ENCODE measurements at places on chromosomes 11 and 22.

DNA sequence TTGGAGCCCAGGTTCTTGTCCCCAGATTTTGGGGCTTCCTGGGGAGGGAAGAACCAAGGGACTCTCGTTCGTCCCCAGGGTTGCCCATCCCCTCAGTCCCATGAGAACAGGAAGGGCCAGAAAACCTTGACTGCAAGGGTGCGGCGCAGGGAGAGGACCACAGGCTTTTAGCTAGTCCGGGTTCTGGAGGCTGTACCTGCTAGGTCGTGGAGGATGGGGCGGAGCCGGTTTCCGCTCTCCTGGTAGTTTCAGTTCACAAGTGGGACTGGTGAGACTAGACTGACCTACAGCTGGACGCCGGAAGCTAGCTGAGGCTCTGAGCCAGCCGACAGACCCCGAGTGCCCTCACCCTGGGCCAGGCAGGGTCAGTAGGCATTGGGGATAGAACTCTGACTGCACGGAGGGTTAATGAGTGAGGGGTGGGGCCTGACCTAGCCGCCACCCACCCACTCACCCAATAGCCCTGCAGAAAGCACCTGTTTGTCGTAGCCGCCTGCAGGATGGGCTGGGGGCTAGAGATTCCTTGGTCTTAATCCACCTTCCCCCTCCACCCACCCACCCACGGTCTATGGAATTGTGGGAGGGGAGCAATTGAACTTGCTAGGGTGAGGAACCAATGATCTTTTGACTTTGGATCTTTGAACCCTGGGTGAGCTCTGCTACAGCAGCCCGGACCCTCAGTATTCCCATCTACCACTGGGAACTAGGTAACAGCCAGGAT, 1.5 kb downstream of the MAFF start:
- peak; percentile 64 for DNase-seq

- DNase-seq = no peak
Measured at GRCh38 chr11:9973921-9974320, 310.0 kb downstream of the SWAP70 start.

- DNase-seq = no peak
Measured at GRCh38 chr22:23682077-23682476, 8.7 kb upstream of the RGL4 start.

GRCh38 chr11:126821827-126822226, 178.7 kb downstream of the KIRREL3 start:
- DNase-seq = no peak

GRCh38 chr11:131572423-131572822, 202.0 kb downstream of the NTM start:
- DNase-seq = no peak
